Bronchial epithelial cell (primary cell): ENCODE measurements at places on chromosomes 5 and 9.

DNA sequence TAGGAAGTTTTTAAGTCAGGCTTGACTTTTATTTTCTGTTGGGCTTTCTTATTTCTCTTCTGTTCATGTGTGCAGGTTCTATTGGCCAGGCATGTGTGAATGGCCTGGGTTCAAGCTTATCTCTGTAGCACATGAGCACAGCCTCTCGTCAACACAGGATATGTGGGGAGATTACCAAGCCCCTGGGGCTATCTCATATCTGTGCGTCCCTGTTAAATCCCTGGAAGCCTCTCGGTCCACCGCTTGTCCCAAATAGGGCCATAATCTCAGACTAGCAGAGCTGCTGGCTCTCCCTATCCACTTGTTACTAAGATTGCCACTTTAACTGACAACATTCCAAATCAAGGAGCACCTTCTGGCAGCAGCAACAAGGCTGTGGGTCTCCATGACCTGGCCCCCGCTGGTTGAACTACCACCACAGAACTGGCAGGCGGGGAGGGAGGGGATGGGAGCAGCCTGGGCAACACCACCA is 28.4 kb upstream of the EBF1 start:
- no peak for DNase-seq

- no peak for DNase-seq
Measured at GRCh38 chr9:23229890-23230317, 596.1 kb downstream of the ELAVL2 start.

GRCh38 chr9:3058409-3058808 is 214.5 kb upstream of the PUM3 start:
- peak; percentile 7 for DNase-seq

DNA sequence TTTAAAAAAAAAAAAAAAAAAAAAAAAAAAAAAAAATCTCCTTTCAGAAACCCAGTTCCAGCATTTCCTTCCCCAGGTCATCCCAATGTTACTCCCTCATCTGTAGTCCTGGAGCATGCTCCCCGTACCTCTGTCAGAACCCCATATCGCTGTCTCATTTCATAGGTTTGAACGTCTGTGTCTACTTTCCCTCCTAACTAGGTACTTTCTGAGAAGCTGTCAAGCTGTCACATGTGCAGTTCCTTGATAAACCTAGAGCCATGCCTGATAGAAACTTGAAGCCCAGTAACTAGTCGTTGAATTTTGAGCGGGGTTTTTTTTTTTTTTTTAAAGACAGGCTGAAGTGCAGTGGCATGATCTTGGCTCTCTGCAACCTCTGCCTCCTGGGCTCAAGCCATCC is 15.6 kb downstream of the EXOSC3 start:
- no peak for DNase-seq

GRCh38 chr9:124795881-124796431 is 19.0 kb downstream of the OLFML2A start:
- DNase-seq: no peak

DNA sequence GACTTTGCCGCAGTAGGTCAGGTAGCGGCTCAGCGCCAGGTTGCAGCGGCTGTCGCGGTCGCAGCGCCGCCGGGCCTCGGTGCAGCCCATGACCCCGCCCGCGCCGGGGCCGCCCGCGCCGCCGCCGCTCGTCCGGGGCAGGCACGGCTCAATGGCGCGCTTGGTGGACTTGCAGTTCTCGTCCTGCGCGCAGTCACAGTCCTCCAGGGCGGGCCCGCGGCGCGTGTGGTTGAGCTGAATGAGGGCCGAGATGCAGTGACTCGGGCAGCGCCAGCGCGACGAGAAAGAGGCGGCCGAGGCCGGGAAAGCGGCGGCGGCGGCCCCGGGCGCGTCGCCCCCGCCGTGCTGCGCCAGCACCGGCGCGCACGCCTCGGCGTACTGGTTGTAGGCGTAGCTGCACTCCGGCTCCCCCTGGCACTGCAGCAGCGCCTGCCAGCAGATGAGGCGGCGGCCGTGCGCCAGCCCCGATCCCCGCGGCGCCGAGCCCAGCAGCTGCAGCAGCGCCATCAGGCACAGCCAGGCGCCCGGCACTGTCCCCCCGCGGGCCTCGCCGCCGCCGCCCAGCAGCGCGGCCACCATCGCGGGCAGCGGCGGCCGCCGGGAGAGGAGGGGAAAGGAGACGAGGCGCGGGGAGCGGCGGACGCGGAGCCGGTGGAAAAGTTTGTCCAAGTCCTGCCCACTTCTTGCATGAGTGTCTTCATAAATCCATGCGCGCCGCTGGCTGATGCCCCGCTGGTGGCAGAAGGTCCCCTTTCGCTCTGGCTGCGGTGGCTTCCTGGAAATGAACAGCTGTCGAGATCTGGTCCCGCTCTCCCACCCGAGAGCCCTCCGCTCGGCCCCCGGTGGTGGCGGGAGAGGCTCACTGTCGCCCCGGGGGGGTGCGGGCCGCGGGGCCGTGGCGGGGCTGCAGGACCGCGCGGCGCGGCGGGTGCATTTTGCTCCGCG is 833 bp downstream of the GAS1 start:
- DNase-seq: peak; percentile 56

DNA sequence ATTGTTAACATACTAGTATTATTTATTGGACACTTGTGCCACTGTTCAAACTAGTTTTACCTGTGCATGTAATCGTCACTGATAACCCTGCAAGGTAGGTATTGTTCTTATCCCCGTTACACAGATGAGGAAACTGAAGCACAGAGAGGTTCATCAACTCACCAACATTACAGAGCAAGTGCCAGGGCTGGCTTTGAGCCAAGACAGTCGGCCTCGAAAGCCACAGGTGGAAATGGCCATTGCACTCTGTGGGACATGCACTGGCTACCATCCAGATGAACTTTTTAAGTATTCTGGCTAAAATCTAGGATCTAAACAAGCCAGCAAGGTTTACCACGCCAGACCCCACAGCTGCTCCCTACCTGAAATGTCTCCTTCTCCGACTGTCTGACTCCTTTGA is 57.9 kb downstream of the TEX10 start:
- DNase-seq: no peak

DNA sequence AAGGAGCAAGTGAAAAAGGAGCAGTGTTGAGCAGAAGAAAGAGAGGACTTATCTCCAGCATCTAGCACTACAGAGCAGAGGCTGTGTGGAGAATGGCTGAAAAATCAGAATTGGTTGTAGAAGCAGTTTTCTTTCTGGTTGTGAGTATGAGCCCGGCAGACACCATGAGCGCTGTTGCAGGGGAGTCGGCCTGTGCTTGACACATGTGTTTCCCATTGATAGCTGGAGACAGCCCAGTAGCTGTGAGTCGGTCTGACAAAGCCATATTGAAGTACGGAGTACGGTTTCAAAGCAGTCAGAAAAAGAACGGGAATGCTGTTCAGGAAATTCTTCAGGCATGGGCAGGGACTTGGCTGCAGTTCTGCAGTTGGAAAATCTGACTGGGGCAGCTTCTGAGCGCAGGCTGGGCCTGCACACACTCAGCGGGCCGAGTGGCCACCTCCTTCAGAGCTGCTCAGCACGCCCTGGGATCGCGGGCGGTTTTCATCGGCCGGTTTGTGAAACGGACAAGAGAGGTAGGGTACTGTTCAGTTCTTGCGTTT is at the start of gene SGCD:
TSS of gene SGCD (plus strand) at position 447 of the 542 bp plus-strand sequence.
- peak; percentile 1 for DNase-seq

GRCh38 chr9:86324901-86325300 is 29.3 kb downstream of the TUT7 start:
- no peak for DNase-seq

GRCh38 chr5:62574599-62574998 is 4.0 kb upstream of the LRRC70 start:
- no peak for DNase-seq

- DNase-seq: no peak
Measured at GRCh38 chr5:175383350-175383749, 60.6 kb downstream of the DRD1 start.

GRCh38 chr5:5739490-5739945 is 317.0 kb downstream of the ICE1 start:
- DNase-seq: no peak
